ENCODE measurements at places on chromosomes 7 and 10.

GRCh38 chr7:14807507-14807906 is 95.0 kb downstream of the DGKB start:
- no peak for DNase-seq

DNA sequence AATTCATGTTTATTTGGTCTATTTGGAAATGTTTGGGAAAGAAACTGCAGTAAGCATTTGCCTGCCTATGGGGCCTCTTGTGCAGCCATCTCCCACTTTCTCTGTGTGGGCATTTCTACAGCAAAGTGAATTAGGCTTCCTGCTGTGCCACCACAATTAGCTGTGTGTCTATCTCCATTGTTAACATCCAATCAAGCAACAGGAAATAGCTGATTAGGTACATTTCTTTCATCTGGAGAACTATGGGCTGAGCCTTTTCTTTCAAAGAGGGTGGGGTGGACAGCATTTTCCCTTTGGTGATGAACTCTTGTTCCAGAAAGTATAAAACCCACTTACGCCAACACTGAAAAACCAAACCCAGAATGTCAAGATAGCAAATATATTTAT is 640.0 kb downstream of the ACTR3B start:
- DNase-seq = no peak

GRCh38 chr10:71631007-71631861 is 88.3 kb downstream of the C10orf105 start:
- no peak for DNase-seq

- DNase-seq = no peak
Measured at GRCh38 chr7:74183142-74183541, 9.0 kb downstream of the EIF4H start.

DNA sequence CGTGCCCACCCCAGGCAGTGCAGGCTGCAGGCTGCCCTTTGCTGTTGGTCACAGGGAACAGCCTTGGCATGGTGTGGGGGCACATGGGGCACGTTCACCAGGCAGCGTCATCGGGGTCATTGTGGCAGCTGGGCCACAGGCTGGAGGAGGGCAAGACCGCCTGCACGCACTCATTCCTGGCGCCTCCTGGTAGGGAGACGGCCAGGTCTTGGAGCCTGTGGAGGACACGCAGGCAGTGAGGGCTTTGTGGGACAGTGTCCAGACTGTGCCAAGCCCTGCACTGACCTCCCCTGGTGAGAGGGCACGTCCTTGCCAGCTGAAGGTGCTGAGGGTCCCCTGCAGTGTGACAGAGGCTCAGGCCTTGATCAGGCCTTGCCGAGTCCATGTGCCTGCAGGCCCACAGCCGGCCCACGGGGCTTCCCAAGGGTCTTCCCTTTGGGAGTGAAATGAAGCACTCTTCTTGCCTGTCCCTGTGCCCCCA is 76.4 kb downstream of the NKX6-2 start:
- no peak for DNase-seq

DNA sequence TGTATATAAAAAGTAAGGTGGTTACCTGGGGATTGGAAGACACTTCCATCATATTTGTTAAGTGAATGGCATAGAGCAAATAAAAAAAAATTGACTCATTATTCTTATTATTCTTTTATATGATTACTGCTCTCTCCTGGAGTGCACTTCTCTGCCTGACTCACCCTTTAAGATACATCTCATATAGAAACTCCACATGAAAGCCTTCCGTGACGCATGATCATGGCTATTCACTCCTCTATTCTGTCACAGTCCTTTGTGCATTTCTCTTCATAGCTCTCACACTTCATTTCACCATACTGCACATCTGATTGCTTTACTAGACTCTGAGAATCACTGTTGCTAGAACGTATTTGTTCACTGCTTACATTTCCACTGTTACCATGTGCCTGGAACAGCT is 597.3 kb downstream of the CNTNAP2 start:
- no peak for DNase-seq

- DNase-seq = no peak
Measured at GRCh38 chr10:95309958-95310357, 19.2 kb upstream of the PDLIM1 start.

DNA sequence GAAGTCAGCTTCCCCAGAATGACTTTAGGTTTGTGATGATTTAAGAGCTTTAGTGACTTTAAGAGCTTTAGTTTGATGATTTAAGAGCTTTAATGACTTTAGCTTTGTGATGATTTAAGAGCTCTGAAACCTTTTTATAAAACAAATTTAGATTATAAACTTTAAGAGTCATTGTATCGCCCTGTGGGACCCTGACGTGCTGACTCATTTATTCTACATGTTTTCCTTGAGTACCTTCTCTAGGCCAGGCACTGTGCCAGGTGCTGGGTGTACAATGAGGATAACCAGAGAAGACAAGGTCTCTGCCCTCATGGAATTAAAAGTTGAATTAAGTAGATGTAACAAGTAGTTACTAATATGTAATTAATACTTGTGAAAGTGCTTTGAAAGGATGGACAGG is 45.4 kb downstream of the CNNM1 start:
- DNase-seq = no peak

DNA sequence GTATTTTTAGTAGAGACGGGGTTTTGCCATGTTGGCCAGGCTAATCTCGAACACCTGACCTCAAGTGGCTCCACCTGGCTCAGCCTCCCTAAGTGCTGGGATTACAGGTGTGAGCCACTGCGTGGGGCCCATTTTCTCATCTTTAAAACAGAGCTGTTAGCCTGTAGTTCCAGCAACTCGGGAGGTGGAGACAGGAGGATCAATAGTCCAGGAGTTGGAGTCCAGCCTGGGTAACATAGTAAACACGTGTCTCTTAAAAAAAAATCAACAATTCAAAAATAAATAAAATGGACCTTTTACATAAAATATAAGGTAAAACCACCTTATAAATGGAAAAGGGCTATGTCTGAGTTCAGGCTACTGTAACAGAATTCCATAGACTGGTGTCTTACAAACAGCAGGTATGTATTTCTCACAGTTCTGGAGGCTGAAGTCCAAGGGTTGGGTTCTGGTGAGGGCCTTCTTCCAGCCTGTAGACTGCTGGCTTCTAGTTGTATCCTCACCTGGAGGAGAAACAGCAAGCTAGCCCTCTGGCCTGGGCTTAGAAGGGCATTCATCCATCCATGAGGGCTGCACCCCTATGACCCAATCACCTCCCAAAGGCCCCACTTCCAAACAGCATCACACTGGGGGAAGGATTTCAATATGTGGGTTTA is 7.0 kb upstream of the PVRIG start:
- DNase-seq = no peak

DNA sequence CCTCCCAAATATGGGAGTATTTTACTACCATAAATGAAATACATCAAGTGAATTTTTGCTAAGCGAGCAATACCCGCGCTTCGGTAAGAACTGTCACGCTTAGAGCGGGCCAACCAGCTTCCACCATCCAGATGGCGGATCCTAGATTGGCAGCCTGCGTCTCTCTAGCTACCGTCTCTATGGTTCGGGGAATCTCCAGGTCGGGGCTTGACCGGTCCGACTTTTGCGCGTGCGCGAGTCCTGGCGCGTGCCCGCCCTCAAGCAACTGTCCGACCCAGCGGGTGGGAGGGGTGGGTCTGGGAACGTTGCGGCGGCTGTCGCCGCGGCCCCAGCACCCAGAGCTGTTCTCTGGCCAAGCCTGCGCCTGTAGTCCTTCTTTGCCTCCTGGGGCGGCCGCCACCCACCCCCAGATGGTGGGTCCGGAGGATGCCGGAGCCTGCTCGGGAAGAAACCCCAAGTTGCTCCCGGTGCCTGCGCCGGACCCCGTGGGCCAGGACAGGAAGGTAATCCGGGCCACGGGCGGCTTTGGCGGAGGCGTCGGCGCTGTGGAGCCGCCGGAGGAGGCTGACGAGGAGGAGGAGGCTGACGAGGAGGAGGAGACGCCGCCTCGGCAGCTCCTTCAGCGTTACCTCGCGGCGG is at the start of gene TBC1D12:
Gene TBC1D12, plus strand, starts transcription at position 338 of the 639 bp plus-strand sequence. Its CDS starts 73 bp downstream, at position 411.
- peak; percentile 73 for DNase-seq

All from activated CD8-positive, alpha-beta memory T cell treated with anti-CD3 and anti-CD28 coated beads for 24 hours (primary cell).